ENCODE measurements at places on chromosomes 7 and 10.

DNA sequence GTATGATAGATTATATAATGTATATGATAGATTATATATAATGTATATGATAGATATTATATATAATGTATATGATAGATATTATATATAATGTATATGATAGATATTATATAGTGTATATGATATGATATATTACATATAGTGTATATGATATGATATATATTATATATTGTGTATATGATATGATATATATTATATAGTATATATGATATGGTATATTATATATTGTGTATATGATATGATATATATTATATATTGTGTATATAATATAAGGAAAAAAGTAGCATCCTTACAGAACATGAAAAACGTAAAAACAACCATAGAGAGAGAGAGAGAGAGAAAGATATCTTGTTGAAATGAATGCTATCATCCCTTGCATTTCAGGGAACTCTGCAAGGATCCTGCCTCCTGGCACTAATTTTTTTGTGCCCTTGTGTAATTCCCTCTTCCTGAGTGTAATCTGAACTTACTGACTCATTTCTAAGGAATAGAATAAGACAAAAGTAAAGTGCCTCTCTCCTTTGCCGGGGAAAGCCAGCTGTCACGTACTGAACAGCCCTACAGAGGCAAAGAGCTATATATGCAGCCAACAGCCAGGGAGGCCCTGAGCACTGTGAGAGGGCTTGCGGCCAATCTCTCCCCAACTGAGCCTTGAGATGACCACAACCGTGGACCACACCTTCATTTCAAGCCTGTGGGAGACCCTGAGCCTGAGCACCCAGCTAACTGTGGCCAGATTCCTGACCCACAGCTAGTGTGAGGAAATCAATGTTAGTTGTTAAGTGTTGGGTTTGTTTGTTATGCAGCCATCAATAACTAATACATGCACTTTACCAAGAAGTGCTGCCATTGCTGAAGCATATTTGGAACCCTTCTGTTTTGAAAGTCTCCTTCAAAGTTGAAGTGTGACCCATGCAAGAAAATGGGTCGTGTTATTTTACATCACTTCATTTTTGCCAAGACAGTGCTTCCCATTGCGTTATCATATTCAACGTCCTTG is 61.1 kb upstream of the EZH2 start:
- DNase-seq: no peak

DNA sequence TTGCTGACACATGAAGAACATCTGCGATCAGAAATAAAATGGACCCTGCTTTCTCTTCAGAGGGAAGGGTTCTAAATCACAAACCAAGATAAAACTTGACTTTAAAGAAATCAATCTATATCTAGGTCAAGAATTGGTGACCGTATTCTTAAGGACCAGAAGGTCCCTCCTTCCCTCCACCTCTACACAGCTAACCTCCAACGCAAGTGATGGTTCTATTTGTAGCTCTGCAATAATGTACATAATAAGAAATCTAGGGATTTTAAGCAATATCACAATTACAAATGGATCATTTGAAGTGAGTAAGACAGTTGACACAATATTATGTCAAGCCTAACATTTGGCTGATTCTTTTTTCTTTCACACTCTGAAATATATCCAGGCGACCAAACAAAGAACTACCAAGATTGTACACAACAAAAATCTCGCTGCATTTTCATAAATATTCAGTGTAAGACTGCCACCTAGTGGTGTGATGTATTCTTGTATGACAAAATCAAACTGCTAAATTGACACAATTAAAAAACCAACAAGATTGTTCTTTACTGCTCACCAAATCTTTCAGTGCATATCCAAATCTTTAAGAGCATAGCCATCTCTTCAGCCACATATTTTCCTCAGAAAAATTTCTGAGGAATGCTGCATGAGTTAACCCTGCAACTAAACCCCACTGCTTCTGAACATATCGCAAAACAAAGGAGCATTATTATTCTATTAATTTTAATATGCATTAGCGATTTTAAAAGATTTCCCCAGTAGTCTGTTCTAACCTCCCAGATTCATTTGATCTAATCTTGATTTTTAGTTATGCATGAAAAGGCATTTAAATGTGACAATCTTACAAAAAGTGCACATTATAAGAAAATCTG is 44.5 kb downstream of the ICA1 start:
- no peak for DNase-seq

DNA sequence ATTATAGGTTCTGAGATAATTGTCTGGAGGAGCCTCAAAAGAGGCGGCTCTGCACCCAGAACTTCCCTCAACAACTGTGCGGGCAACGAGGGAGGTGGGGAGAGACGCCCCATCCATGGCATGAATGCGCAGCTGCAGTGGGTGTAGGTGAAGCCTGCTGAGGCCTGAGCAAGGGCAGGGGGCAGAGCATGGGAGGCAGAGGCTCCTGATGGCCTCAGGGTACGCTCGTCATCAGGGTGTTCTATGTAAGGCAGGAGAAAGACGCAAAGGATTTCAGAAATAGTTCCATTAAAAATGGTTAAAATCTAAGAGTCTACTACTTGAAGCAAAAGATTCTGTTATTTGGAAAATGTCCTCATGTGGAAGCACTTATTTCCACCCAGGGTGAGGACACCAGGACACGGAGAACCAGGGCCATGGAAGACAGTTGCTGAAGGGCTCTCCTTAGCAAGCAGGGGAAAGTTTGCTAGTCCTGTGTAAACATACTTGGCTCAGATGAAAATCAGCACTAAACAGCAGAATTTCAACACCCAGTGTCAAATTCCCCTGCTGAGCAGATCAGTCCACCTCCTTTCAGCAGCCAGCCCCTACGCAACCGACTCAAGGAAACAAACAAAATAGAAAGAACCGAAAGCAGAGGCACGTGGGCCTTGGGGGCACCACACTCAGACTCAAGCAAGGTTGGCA is 18.9 kb downstream of the INSIG1 start:
- no peak for DNase-seq

- DNase-seq: no peak
Measured at GRCh38 chr10:88497913-88498312, 85.2 kb downstream of the RNLS start.

GRCh38 chr7:50807026-50807730 is 24.5 kb upstream of the GRB10 start:
- DNase-seq: no peak

GRCh38 chr10:119689016-119689580 is 36.8 kb upstream of the INPP5F start:
- DNase-seq: no peak

DNA sequence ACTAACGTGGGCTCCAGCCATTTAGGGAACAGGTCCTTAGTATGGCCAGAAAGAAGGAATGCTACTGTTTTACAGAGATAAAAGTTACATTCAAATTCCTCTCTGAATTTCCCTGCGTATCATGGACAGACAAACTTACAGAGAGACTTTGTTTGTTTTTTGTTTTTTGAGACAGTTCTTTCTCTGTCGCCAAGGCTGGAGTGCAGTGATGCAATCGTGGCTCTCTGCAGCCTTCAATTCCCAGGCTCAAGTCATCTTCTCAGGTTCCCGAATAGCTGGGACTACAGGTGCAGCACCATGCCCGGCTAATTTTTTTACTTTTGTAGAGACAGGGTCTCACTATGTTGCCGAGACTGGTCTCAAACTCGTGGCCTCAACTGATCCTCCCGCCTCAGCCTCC is 64.5 kb upstream of the MPP7 start:
- DNase-seq: no peak

GRCh38 chr7:102096706-102097427 is 189.8 kb upstream of the SH2B2 start:
- DNase-seq: no peak

GRCh38 chr10:101564490-101564991 is 23.5 kb downstream of the POLL start:
- DNase-seq: no peak

GRCh38 chr10:63331586-63331985 is 134.2 kb downstream of the JMJD1C start:
- DNase-seq: no peak

GRCh38 chr7:151173386-151174245 is 6.1 kb upstream of the GBX1 start:
- no peak for DNase-seq

GRCh38 chr7:157568106-157568769 is 231.4 kb downstream of the DNAJB6 start:
- DNase-seq: no peak

DNA sequence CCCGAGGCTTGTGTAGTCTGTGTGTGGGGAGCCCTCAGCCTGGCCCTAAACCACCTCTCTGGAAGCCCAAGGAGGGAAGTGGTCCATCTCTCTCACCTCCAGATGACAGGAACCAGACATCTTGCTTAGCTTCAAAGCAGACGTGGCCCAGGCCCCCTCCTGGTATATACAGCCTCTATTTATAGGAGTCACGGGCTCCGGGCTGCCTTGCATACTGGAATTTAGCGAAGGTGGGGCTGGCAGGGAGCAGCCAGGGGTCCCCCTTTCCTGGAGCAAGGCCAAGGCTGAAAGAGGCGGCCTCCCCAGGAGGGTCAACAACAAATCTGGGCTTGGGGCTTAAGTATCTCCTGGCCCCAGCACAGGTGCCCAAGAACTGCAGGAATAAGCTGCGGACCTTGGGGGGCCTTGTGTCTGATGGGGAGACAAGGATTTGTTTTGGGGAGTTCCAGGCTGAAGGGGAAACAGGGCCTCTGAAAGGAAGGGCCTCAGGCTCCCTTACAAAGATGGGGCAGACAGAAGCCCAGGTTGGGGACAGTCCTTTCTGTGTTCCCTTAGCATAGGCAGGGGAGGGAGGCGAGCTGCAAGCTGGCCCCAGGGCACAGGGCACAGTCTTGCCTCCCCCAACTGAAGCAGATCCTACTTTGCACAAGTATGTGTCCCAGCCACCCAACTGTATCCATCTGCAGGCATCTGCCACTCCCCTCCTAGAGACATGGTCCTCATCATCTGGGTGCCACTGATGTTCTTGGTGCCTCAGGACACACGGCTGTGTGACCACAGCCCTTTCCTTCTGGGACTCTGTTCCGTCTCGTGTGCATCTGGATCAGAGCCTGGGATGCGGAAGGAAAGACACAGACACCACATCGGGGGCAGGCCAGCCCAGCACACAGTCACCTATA is 11.9 kb downstream of the ZCCHC24 start:
- no peak for DNase-seq

GRCh38 chr10:61662794-61663259 is at the start of gene CABCOCO1:
Gene CABCOCO1 (plus strand): TSS chr10:61662929. CDS start chr10:61662973, 44 bp downstream.
- no peak for DNase-seq

DNA sequence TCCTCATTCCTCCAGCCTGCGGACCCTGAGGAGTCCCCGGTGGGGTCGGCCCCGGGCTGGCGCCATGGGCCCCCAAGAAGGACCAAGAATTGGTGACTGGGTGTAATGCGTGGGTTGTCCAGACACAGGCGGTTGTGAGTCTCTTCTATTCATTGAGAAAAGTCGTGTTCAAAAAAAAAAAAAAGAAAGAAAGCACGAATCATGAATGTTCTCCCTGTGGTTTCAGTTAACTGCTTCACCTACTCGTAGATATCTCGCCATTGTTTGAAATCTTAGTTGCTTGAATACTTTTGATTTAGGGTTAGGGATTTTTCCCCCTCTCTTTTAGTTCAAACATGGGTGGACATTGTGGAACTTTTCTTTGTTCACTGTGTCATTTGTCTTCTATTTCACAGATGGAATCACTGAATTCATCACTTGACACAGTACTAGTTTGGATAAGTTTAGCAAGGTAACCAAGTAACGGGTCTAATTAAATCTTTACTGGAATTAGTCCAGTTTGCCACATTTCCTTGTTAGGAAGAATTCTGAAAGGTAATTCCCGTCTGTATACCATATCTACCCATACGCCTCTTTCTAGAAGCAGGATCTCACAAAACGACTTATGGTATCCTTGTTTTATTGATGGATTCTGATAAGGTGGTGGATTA is 775 bp downstream of the STARD3NL start:
- no peak for DNase-seq

DNA sequence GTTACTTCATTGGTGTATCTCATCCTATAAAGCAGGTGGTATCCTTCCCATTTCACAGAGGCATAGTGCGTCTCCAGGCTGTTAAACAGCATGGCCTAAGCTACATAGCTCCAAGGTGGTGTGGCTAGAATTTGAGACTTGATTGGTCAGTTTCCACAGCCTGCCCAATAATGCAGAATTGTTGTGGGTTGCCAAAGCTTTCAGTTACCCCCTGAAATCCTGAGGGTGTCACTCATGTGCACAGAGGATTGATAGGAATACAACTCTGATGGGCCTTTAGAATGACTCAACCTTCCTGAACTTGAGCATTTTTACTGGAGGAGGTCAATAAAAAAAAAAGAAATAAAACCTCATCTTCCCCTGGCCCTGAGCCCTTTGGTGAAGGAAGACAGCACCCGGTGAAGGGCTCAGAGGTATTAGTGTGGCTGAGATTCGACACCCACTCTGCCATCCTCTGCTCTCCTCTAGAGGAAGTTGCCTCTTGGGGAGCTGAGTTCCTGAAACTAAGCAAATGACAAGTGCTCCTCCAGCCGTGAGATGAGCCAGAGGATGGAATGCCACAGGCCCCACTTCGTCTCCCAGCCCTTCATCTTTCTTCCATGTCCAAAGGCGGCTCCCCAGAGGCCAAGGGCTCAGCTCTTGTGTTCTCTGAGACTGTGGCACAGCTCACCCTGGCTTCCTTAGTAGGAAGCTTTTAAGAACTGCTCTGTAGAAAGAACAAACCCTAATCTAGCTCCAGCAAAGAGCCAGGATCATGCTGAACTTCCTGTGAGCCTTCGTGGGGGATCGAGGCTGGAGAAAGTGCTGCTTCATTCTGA is 1.0 kb downstream of the ACSL5 start:
- DNase-seq: peak; percentile 27

- no peak for DNase-seq
Measured at GRCh38 chr10:88048312-88048711, 184.9 kb downstream of the PTEN start.

DNA sequence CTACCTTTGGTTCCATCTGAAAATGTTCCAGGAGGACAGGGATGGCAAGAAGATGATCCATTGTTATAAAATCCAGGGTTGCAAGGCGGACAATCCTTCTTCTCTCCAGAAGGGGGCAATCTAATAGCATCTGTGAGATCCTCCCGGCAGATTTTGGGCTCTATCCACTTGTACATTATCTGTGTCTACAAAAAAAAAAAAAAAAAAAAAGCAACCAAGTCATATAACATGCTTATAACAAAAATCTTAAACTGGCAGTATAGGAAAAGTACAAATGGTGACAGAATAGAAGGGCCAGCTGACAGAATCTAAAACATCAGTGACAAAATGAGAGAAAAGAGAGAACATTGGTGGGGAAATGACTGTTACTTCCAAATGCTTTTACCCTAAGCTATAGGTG is 132.7 kb downstream of the ELAPOR2 start:
- DNase-seq: peak; percentile 32
